Left ventricle myocardium superior (tissue), 1 donor: ENCODE measurements at places on chromosomes 2 and 18. TPM values are rescaled to one million over a fixed set of nuclear protein-coding genes. Genes with fewer than 3 reads are reported as not detected.

BCL2 gene
- 7.7 TPM for total RNA-seq

- peak; percentile 60 for DNase-seq
Observed at GRCh38 chr18:23228102-23229061, 93.1 kb downstream of the CABLES1 start.

DNA sequence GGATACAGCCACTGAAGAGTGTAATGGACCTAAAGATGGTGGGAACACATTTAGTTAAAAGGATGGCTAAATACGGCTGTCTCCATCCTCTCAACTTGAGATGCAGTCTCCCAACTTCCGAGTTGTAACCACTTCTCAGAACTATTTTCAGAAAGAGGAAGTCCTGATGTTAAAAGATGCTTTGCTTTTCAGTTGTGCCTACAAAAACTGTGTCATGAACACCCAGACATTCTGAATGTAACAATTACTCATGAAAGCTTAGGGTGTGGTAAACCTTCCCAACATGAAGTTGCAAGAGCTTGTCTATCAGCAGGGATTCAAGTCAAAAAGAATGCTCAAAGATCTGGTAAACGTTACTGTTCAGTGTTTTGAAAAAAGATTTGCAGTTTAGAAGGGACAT lies 147.9 kb downstream of the DOCK10 start:
- DNase-seq: no peak

DNA sequence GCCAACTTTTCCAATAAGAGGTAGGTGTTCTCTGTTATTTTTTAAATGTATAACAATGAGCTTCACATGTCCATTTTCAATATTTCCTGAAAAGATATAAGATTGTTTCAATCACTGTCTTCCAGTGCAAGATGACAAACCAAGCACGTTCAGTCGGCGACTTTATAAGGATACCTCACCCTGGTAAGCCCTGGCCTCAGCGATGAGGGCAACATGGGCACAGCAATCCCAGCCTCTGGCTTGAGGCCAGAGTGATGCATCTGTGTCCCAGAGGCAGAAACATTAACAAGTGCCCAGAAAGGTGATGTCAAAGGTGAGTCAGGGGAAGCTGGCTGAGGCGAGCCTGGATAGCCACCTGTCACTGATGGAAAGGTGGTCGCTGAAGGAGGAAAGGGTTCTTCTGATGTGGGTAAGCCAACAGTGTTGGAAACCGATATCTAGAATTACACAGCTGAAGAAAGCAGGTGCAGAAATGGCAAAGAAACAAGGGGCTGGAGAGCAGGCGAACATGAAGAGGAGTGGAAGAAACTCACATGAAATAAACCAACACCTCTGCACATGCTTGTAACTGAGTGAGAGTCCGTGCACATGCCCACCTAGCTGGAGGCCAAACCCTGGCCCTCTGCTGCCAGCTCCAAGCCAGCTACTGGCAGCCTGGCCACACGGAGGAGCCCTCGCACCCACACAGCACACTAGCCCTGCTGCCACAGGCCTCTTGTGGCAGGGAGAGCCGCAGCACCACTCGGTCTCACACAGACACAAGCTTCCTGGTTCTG lies 65.5 kb downstream of the FBXO15 start:
- peak; percentile 54 for DNase-seq

KCNJ3 gene
- 2.0 TPM for total RNA-seq
